ENCODE measurements at places on chromosomes 3 and 15. TPM values are rescaled to one million over a fixed set of nuclear protein-coding genes. Genes with fewer than 3 reads are reported as not detected.

Gene PIGZ
- 2.3 TPM for polyA plus RNA-seq

DNA sequence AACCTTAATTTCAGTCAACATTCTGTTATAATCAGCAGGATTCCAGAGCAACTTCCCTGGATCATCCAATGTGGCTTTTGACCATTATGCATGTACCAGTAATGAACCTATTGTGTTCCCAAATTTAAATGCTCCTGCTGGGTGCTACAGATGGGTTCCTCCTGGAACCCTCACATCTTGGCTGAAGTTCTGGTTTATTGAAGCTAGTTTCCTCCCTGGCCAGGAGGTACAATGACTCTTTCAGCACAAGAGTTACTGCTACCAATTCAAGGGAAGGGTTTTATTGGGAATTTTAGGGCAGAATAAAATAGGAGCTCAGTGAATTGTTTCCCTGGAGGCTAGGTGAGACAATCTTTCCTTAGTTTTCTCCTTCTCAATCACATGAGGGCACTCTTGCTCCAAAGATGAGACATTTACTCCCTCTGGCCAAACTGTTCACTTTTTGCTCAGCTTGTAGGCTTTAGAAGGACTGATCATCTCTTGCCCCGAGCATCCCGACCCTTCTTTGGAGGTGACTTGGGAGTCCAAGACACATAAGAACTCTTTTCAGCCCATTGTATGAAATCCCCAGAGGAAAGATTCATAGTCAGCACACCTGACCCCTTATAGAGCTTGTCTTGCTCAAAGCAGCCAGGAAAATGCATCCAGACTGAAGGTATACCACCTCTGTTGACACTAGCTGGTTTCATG lies 8.8 kb upstream of the NPHP3 start:
- no peaks in the 10 kb centered on the region for H3K4me1 ChIP-seq
- H3K27ac ChIP-seq: no peak overlapping the region
- H3K36me3 ChIP-seq: no peaks in the 10 kb centered on the region
- H3K27me3 ChIP-seq: peaks cover 9% of the 10 kb centered on the region
- no peak overlapping the region for H3K4me3 ChIP-seq

GRCh38 chr3:25706213-25706612 lies 41.5 kb upstream of the TOP2B start:
- no peak overlapping the region for H3K27ac ChIP-seq
- H3K4me3 ChIP-seq: no peak overlapping the region
- H3K27me3 ChIP-seq: peaks cover under 1% of the 10 kb centered on the region
- DNase-seq: no peak
- H3K4me1 ChIP-seq: no peaks in the 10 kb centered on the region
- H3K36me3 ChIP-seq: no peaks in the 10 kb centered on the region

GRCh38 chr3:69558912-69559311 lies 173.0 kb upstream of the FRMD4B start:
- no peaks in the 10 kb centered on the region for H3K36me3 ChIP-seq
- no peaks in the 10 kb centered on the region for H3K27me3 ChIP-seq
- no peak for DNase-seq
- H3K4me1 ChIP-seq: no peaks in the 10 kb centered on the region
- no peak overlapping the region for H3K27ac ChIP-seq

- peaks cover 14% of the 10 kb centered on the region for H3K27me3 ChIP-seq
- no peak for DNase-seq
- H3K4me1 ChIP-seq: no peaks in the 10 kb centered on the region
- peaks cover 9% of the 10 kb centered on the region for H3K36me3 ChIP-seq
These were observed 43.8 kb downstream of the LSM3 start for GRCh38 chr3:14222457-14222856.

DNA sequence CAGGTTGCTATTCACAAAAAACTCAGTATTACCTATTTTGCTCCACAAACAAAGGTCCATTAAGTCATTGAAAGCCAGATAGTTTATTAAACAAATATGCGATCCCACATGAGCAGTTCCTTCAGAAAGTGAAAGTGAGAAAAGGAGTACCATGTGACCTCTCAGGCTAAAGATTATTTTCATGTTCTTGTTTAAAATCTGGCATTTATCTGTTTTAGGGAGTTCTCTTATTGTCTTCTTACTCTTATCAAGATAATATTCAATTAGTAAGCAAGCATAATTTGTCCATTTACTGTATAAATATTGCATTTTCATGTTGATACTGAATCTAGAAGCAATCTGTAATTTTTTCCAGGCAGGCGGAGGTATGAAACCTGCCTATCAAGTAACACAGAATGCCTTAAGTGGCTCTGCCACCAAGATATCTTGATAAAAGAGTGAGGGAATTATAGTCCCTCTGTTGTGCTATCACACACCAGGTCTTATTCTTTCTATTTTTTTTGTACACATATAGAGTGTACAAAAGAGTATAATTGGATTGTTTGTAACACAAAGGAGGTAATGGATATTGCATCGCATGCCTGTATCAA lies 20.1 kb upstream of the PLSCR5 start:
- no peak for DNase-seq
- no peaks in the 10 kb centered on the region for H3K36me3 ChIP-seq
- H3K4me3 ChIP-seq: no peak overlapping the region
- H3K27me3 ChIP-seq: no peaks in the 10 kb centered on the region

DNA sequence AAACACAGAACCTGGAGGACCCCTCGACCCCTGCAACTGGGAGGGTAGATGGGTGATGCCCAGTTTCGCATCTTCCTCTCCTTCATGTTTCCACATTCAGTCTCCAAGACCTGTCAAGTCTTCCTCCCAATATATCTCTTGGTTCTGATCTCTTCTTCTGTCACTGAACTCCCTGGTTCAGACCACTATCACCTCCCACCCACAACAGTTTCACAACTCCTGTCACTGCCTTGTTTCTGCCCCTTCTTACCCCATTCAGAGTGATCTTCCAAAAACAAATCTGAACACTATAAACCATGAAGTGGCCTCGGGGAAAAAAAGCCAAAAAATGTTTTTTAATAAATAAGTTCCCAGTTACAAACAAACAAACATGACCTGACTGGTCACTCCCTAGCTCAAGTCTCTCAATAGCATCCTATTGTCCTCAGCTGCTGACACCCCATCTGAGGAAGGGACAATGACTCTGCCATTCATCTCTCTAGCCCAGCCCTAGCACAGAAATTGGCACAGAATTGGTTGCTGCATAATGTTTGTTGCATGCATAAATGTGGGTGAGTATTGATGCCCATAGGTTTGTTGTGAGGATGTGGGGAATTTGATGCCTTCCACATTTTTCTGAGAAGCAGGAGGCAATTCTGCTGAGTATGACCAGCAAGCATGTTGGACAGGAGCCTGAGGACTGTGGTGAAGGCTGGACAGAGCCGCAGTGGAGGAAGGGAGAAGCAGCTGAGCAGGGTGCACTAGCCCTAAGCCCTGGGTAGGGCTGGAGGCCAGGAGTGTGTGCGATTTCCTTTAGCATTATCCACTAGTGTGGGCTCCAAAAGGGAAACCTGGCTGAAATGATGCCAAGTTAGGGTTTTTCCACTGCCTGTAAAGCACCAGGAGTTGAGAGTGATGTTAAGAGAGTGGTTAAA lies 12.2 kb upstream of the XYLB start:
- DNase-seq: no peak
- H3K4me1 ChIP-seq: no peaks in the 10 kb centered on the region
- H3K27ac ChIP-seq: no peak overlapping the region
- H3K36me3 ChIP-seq: no peaks in the 10 kb centered on the region
- H3K27me3 ChIP-seq: peaks cover 2% of the 10 kb centered on the region

DNA sequence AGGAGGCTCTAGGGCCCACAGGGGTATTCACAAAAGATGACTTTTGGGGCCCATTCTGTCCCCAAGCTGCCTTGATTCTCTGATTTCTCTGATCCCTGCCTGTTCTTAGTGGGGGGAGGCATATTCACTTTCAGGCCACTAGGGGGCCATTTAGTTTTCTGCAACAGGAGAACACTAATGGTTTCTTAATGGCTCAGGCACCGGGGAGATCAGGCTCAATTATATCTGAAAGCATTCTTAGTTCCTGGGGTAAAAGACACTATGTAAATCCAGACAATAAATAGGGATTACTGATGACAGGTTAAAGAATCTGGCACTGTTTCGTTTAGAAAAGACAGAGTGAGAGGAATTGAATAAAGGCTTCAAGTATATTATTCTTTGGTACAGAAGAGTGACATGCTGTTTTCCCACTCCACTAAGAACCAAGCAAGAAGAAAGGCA lies 2.5 kb upstream of the INAFM2 start:
- peaks cover 5% of the 10 kb centered on the region for H3K27me3 ChIP-seq
- peak; percentile 61 for DNase-seq
- no peak overlapping the region for H3K4me3 ChIP-seq

GRCh38 chr3:165895919-165896318 lies 58.7 kb upstream of the BCHE start:
- H3K4me3 ChIP-seq: no peak overlapping the region
- H3K4me1 ChIP-seq: no peaks in the 10 kb centered on the region
- no peaks in the 10 kb centered on the region for H3K27me3 ChIP-seq

All from immature natural killer cell (primary cell).